ENCODE measurements at places on chromosomes 4 and X.
A peak's percentile ranks its signal among the peaks of the same experiment; 100 is the strongest.

- no peak for DNase-seq
Observed at GRCh38 chrX:106331606-106332005, 163.5 kb downstream of the PWWP3B start.

DNA sequence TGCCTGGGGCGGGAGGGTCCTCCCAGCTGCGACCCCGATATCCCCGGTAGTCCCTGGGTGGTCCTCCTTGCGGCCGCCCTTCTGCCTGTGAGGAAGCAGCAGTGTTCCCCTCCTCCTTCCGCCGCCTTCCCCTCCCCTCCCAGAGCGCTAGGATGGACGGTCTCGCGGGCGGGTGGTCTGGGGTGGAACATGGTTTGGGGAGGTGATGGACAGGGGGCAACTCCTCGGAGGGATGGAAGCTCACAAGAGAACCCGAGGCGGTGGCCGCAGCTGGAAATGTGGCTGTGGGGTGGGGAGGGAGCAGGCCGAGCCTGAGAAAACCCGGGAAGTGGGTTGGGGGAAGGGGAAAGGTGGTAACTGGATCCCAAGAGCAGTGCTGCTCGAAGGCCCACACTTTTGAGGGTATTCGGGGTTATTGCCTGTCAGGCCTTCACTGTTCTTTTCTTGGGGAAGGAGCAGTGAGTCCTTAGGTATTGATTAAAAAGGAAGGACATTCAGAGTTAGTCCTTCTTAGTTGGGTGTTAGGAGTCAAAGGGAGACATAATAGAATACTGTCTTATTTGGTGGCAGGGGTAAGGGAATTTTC lies 581 bp downstream of the UBE2K start:
- DNase-seq = peak; percentile 63

- peak; percentile 33 for DNase-seq
Observed at GRCh38 chr4:122017296-122017695, 65.4 kb upstream of the TRPC3 start.

GRCh38 chr4:155491336-155492120 lies 114.8 kb upstream of the MAP9 start:
- no peak for DNase-seq

DNA sequence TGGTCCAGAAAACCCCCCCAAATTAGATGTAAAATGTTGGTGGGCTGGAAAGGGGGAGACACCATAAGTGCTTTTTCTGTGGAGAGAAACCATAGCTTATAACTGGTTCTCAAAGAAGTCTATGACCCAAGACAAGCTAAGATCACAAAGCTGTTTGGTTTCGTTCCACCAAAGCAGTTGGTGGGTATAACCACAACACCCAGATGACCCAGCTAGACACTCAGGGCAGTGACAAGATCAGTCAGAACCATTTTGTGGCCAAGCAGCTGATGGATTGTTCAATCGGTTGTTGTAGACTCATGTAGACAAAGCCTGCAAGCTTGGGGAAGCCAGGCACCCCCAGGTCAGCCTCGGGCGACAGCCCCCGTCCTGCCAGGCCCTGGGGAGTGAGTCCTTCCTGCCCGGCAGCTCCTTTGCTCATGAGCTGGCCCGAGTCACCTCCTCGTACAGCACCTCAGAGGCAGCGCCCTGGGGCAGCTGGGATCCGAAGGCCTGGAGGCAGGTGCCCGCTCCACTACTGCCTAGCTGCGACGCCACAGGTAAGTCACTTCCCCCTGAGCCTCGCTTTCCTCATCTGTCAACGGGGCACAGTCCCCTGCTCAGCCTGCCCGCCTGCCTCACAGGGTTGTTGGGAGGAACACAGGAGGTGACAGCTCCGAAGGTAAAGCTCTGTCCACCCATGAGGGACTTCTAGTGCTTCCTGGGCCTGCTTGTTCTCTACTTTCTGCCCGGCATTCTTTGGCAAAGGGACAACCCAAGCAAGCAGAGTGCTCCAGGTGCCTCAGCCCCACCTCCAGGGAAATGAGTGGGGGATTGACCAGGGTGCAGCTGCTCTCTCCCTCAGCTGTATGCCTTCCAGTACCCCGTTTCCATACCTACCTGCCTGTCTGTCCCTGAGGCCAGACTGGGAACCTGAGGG lies 65.2 kb upstream of the MTM1 start:
- DNase-seq = no peak

DNA sequence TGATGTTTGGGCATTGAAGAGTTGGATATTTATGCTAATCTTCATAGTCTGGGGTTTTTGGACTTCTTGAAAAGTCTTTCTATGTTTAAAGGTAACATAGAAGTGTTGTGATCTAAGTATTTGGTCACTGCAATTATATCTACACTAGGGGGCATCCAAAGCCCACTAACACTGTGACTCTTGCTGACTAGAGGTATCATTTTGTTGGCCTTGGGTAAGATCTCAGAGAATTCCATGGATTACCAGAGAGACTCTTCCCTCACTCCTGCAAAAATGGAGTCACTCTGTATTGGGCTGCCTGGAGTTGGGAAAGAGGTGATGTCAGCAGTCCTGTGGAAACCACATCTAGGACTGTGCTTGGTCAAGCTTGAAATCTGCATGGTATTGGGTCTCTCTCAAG lies 1077.6 kb downstream of the FAM133A start:
- no peak for DNase-seq

GRCh38 chr4:26242451-26242850 lies 78.4 kb upstream of the RBPJ start:
- DNase-seq = no peak

DNA sequence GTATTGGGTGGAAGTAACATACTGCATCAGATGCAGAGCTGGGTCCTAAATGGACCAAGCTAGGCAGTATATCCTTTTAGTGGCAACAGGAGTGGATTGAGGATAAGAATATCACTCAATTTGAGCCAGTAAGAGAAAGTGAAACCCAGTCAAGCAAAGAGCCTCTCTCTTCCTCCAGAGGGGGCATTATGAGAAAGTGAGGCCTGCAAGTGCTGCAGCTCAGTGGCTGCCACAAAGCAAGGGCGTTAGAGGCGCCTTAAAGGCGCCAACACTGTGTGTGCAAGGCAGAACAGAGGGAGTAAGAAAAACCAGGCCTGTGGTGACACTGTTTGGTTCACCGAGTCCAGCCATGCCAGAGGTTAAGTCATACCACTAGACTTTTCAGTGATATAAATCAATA lies 17.5 kb downstream of the STX18 start:
- no peak for DNase-seq

- no peak for DNase-seq
Observed at GRCh38 chr4:167190379-167190778, 43.9 kb downstream of the SPOCK3 start.

- DNase-seq = no peak
Observed at GRCh38 chr4:71138007-71138615, 144.7 kb downstream of the DCK start.

DNA sequence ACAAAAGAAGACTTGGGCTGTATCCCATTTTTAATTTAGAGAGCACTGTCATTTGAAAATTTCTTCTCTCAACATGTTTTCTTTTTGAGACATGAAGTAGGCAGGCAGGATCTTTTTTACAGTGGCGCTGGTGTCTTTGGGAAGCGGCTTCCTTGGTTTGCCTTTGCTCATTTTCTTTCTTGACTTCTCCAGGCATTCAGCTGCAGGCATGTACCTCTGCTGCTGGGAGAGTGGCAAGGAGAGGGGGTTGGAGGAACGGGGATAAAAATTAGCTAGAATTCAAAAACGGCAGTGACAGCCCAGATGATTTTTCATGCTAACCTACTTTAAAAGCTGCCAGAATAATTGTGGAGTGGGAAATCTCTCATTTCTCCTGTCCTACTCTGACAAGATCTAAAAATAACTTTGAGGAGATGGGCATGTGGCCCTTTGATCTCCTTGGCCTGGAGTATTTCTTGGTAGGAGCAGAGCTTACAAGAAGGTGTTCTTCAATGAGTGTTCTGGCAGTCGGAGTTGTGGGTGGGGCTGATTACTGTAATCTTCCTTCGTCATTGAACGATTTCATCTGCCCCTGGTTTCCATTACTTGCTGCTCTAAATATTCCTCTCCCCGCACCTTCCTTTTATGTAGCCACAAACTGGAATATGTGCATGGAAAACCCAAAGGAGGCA lies 54.8 kb downstream of the TBL1X start:
- peak; percentile 82 for DNase-seq

- peak; percentile 82 for DNase-seq
Observed at GRCh38 chr4:123559955-123560871, 163.6 kb downstream of the SPRY1 start.

DNA sequence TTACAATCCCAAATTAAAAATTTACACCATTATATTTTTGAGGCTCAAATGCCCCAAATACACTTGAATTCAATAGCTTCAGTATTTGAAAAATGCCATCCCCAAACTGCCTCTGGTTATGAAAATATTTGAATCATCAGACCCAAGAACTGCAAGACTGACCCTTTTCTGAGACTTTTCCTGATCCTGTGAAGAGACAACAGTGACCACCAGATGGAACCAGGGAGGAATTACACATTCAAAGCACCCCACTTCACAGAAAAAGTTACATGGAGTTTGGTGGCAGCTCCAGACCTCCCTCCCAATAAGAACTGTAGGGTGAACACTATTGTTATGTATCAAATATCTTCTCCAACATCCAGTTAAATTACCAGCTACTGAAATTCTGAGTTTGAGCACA lies 44.0 kb upstream of the SCD5 start:
- no peak for DNase-seq

DNA sequence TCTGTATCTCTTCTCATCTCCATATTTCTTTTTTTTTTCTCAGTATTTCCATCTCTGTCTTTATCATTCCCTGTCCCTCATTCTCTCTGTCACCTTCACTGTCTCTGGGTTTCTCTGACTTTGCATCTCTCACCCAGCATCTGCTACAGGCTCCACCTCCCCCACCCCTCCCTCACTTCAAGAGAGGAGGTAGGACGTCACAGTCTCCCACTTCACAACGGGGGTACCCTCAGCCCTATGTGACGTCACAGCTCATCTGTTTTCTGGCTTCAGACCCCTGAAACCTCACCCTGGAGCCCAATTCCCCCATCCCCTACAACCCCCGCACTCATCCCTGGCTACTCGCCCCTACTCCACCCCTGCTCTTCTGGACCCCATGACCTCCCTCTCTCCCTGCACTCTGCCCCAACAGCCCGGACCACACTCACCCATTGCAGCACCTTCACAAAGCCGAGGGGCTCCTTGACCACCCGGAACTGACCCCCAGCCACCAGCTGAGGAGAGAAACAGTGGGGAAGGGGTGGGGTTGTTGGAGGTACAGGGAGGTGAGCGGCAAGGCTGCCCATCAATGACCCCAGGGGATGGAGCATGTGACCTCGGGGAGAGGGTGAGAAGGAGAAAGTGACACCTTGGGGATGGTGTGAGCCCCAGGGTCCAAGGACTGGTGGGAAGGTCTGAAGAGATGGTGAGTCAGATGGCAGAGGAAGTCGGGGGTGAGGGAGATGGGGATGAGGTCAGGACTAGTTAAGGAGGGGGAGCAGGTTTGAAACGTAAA lies 1.3 kb downstream of the SYP start:
- DNase-seq = no peak

DNA sequence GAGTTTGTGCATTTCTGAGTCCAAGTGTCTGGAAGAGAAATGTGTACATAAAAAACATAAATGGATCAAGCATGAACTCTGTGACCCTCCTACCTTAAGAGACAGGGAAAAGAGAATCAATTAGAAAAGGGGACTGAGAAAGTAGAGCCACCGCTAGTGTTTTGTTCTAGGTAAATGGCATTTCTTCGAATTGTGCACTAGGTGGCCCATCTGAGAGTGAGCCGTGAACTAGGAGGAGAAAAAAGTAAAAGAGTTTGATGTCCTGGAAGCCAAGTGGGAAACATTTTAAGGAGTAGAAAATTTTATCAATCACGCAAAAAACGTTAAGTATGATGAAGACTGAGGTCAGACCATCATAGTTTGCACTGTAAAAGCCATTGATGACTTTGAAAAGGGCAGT lies 55.1 kb downstream of the NAF1 start:
- no peak for DNase-seq

DNA sequence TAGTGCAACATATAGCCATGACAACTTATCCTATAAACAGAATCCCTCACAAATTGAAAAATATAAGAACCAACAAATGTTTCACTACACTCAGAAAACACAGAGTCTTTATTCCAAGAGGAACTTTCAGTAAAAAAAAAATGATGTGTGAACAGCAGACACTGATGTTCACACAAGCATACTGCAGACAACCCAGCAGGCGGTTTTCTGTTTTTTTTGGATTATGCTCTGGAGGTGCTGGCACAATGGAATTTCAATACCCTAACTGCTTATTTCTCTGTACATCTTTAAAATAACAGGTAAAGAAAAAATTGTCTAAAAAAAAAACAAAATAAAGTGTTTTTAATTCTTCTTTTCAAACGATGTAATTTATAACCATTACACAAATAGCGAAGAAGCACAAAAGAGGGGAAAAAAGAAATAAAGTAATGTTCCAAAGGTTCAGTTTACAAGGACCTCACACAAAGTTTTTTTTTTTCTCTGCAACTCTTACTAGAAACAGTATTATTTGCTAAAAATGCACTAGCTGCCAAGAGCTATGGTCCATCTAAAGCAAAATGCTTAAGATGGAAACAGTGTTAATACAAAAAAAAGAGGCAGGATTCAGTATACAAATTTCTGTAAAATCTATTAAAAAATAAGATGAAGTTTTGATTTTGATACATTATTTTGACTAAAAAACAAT lies 55.3 kb downstream of the ANAPC10 start:
- DNase-seq = no peak

DNA sequence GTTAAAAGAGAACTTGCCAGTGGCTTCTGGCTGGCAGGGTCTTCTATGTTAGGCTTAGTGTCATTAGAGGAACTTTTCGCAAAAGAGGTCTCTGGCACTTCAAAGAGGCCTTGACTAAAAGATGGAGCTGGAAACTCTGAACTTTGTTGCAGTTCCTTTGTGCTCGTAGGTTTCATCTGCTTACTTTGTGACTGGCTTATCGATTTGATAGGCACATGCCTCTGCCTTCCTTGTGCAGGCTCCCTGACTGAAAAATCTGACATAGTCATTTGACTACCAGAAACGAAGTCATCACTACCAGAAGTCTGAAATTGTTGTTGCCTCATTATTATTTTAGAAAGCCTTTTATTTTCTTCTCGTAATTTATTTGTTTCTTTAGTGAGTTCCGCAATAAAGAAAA lies 93.9 kb upstream of the IL13RA1 start:
- DNase-seq = no peak

- no peak for DNase-seq
Observed at GRCh38 chrX:72254816-72255215, 16.0 kb upstream of the ERCC6L start.

- peak; percentile 49 for DNase-seq
Observed at GRCh38 chr4:78162342-78162741, 105.2 kb downstream of the FRAS1 start.

DNA sequence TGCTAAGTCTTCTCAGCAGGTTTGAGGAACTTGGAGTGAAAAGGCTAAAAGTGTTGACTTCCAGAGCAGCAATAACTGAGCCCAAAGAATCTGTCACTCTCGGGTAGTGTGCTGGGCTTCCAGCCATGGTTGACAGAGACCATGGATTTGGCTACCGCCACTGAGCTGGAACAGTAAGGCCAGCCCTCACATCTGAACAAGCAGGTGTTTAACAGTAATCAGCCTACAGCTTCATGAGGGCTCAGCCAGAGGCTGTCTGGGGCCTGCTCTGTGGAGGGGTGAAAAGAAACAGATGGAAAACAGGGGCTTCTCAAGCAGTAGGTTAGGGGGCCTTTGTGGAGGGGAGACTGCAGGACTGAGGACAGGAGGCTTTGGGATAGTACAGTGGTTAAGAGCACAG lies 14.9 kb downstream of the RASL11B start:
- DNase-seq = no peak

GRCh38 chr4:139654516-139654915 lies 11.1 kb upstream of the MGST2 start:
- no peak for DNase-seq

Data from umbilical cord (tissue), 2 donors.